NCI-H2171 treated with DMSO at 0.1 percent for 48 hours (cell line): ENCODE measurements at places on chromosomes 7 and 10.

DNA sequence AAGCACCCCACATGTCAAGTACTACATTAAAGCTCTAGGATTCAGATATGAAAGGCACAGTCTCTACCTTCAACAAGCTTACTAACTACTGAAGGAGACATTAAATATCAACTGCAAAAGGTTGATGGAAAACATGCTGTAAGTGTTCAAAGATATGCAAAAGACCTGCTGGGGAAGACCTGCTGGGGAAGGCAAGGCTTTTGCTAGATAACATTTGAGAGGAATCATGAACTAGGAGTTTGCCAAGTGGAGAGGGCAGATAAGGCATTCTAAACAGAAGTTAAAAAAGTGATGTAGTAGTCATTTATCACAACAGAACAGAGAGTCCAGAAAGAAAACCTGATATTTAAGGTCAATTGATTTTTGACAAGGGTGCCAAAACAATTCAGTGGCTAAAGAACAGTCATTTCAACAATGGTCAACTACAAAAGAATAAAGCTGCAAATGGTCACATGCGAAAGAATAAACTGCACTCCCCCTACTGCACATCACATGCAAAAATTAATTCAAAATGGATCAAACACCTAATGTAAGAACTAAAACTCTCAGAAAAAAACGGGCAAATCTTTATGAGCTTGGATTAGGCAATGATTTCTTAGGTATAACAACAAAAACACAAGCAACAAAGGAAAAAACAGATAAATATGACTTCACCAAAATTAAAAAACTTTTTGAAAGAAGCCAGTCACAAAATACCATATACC, 23.0 kb upstream of the MSS51 start:
- DNase-seq: no peak

- peak; percentile 91 for DNase-seq
Measured at GRCh38 chr7:5429857-5430611, 6.4 kb upstream of the TNRC18 start.

DNA sequence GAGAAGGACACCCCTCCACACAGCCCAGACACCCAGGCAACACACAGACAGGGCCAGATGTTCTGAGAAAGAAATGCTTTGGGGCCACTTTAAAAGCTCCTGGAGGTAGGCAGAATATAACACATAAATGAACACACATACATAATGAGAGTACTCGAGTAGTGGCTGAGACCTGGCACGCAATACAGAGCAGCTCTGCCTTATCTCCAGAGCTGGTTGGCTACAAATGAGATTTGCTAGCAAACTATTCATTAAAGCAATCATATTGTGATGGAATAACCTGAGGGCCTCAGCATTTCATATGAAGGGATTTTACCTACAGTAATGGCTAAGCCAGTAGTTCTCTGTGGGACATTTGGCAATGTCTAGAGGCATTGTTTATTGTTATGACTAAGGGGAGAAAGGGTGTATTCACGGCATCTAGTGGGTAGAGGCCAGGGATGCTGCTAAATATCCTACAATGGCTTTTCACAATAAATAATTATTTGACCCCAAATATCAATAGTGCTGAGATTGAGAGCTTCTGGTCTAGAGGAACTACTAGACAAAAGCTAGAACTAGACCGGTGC, 5.5 kb upstream of the IMPDH1 start:
- DNase-seq: no peak

DNA sequence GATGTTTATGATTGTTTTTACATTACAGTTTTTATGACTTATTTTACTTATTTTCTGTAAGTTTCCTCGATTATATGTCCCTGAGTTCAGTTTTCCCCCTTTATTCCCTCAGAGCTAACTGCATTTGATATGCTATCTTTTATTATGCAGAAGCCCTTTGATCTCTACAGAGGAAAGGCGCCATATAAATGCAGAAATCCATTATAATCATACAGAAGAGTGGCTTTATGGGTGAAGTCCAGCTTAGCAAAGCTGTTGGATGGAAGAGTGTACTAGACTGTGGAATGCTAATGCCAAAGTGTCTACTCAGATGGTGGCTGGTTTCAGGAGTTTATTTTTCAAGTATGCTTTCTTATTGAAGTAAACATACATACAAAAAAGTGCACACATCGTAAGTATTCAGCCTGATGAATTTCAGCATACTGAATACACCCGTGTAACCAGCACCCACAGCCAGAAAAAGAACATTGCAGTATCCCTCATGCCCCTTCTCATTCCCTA, 258.4 kb upstream of the BMPER start:
- DNase-seq: no peak

- DNase-seq: no peak
Measured at GRCh38 chr10:78981970-78982281, 86.8 kb upstream of the ZMIZ1 start.

DNA sequence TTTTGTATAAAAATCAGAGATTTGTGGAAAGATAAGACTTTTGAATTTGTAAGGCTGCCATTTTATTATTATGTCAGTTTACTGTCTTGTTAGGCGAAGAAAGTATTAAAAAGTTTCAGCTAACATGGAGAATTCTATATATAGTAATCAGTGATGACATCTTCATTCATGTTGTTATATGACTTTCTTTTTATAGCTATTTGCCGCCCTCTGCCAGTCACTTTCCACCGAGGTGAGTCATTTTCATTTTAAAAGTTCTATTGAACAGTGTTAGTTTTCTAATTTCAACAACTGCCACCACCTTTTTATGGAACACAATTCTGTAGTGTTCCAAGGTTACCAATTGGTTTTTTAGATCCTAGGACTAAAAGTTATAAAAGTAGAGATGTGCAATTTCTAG, 11.8 kb downstream of the CUTC start:
- no peak for DNase-seq

DNA sequence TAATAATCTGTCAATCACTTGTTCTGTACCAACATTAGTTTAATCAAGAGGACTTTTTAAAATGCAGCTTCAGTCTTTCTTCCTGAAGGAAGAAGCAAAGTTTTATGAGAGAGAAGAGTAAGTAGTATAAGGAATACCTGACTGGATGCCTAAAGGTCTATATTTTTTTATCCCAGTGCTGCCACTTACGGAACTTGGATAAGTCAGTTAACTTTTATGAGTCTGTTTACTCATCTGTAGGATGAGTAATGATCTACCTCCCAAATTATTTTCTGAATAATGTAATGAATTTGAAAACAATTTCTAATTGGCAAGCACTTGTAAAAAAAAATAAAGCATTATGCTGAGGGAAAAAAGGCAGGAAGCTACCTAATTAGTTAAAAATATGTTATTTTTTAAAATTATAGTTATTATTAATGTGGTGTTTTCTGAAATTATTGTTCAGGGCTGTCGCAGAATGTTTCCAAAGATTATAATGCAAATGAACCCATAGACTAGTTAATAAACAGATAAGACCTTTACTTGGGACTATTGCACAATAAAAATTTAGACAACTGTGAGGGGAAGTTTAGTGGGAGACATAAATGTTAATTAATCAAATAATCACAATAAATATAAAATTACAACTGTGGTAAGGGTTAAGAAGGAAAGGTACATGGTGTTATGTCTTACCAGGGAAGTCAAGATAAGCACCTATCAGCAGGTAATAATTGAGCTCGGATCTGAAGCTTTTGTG, 24.6 kb downstream of the SLK start:
- no peak for DNase-seq

GRCh38 chr10:116690356-116691322, 51.7 kb downstream of the HSPA12A start:
- DNase-seq: no peak

GRCh38 chr7:25408012-25408687, 179.9 kb upstream of the NPVF start:
- DNase-seq: no peak

DNA sequence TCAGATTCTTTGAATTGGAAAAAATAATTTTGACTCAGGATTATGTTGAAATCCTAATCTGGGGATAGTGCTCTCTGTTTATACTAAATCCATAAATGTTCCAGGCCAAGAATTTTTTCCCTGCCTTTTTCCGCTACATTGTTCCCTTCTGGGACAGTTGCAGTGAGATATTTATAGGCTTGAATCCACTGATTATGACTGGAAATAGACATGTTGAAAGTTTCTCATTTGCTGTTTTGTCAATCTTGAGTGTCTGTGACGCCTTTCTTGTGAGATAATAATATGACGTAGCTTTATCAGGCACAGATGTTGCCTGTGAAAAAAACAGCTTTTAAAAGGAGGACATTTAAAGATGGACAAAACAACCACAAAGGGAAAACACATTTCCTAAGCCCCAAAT, 155.9 kb downstream of the ARID5B start:
- no peak for DNase-seq
